ENCODE measurements at places on chromosomes 3 and 15.
A peak's percentile ranks its signal among the peaks of the same experiment; 100 is the strongest.

- DNase-seq, result peak; percentile 64
Observed at GRCh38 chr15:26891448-26892181, 24.8 kb downstream of the GABRA5 start.

DNA sequence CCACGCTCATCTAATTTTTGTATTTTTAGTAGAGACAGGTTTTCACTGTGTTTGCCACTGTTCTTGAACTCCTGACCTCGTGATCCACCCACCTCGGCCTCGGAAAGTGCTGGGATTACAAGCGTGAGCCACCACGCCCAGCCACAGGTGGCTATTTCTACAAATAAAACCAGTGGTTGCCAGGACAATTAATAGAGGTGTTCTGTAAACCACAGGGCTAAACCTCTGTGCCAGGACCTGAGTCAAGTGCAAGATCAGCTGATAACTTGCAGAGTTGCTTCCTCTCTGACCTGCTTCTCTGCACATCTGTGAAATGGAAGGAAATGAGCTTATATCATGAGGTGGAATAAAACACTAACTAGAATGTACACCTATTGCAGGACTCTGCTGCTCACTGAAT, 72.8 kb downstream of the CD200R1L start:
- no peak for DNase-seq

GRCh38 chr3:129662191-129662608, 55.7 kb upstream of the PLXND1 start:
- DNase-seq, result no peak

DNA sequence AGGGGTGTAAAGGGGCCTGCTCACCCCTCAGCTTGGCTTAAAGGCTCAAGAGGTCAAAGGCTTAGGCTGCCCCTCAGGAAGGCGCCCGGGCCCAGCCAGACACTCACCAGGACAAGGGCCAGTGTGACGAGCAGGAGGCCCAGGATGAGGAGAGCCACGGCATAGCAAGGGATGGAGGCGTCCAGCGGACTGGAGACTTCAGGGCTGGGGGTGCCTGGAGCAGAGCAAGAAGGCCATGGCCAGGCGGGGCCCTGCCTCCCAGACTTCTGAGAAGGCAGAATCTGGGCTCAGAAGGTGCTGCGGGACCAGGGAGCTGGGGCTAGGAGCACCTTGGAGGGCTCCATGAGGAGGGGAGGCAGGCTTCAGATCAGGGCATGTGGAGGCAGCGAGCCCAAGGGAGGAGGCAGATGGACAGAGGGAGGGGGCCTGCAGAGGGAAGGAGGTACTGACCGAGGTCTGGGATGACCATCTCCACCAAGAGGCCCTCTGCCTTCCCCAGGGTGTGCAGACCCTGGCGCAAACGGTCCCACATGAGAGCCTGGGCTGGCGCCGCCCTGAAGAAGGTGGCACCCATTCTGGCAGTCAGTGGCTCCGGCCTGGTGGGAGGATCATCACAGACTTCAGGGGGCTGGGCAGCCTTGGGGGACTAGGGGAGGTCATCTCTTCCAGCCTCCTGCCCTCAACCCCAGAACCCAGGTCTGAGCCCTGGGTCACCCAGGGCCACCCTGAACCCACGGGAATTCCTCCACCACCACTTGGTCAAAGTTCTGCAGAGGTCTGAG, 24.5 kb downstream of the C15orf39 start:
- no peak for DNase-seq

DNA sequence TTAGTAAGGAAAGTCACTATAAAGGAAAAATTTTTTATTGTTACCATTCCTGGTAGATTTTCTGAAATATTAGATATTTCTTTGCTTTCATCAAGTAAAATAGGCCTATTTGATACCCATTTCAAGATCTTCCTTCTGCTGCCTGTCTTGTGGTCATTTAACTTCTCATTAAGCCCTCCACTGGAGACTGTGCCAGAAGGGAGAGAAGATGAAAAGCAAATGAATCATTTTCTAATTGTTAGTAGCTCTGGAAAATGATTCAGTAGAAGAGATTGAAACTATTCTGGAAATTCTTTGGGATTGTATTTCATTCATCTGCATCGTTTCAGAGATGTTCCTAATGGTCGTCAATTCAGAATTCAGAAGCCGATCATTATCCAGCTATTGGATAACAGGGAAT, 3.2 kb downstream of the KCTD6 start:
- no peak for DNase-seq

- DNase-seq, result no peak
Observed at GRCh38 chr3:13873818-13874217, 6.1 kb downstream of the WNT7A start.

- no peak for DNase-seq
Observed at GRCh38 chr3:179046497-179047353, 24.9 kb downstream of the ZMAT3 start.

DNA sequence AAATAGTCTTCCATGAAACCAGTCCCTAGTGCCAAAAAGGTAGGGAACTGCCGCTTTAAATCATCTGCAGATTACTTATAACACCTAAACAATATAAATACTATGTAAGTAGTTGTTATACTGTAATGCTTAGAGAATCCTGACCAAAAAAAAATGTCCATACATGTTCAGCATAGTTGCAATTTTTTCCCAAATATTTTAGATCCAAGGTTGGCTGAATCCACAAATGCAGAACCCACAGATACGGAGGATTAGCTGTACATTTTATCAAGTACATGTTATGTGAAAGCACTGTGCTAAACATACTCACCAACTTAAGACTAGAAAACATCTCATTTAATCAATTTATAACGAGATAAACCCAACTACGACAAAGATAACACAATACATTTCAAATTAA, 9.3 kb downstream of the MSL2 start:
- DNase-seq, result no peak

DNA sequence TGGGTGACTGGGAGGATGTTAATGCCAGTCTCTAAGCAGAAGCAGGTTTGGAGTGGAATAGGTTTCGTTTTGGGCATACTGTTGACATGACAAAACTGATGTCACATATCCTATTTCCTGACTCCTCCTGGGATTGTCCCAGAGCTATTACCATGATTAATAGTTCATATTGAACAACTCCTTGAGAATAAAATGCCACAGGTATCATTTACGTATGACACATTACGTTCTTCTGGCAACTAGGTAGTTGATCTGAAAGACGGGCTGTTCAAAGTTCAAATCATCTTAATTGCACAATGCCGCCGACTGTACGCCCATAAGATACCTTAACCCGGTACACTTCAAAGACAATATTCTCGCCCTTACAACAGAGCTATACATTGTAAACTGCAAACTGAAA, 1.4 kb upstream of the RAB5A start:
- no peak for DNase-seq

GRCh38 chr3:147619921-147620560, 210.9 kb downstream of the ZIC1 start:
- DNase-seq, result no peak

DNA sequence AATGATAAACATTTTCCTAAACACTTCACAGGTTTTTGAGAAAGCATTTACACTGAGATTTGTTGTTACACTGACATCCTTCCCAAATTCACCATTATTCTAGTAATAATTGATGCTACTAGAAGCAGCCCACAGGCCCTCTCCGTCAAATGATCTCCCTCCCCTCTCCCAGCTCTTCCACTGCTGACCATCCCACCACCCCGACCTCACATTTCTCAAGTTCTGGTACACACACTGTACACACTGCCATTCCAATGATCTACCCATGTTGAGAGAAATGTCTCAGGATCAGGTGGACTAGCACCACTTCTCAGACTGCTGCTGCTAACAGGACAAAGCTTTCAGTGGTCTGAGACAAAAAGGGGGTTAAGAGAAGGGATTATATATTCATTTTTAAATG, 3.5 kb downstream of the TBC1D5 start:
- DNase-seq, result no peak

DNA sequence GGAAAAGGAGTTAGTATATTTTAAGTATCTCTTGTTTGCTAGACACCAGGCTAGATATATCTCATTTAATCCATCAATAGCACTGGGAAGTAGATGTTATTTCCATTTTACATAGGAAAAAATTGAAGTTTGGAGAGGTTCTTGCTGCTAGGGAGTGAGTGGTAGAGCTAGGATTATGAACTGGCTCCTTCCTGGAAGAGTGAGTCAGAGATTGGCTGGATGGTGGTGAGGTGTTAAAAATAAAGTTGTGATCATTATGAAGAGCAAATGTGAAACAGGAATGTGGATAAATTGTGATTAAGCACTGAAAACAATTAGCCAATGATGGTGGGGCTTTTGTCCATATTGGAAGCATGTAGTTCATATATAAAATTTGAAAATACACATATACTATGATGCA, 234.2 kb downstream of the WNT5A start:
- DNase-seq, result no peak

GRCh38 chr3:124014366-124014942, 22.5 kb upstream of the ROPN1 start:
- no peak for DNase-seq

DNA sequence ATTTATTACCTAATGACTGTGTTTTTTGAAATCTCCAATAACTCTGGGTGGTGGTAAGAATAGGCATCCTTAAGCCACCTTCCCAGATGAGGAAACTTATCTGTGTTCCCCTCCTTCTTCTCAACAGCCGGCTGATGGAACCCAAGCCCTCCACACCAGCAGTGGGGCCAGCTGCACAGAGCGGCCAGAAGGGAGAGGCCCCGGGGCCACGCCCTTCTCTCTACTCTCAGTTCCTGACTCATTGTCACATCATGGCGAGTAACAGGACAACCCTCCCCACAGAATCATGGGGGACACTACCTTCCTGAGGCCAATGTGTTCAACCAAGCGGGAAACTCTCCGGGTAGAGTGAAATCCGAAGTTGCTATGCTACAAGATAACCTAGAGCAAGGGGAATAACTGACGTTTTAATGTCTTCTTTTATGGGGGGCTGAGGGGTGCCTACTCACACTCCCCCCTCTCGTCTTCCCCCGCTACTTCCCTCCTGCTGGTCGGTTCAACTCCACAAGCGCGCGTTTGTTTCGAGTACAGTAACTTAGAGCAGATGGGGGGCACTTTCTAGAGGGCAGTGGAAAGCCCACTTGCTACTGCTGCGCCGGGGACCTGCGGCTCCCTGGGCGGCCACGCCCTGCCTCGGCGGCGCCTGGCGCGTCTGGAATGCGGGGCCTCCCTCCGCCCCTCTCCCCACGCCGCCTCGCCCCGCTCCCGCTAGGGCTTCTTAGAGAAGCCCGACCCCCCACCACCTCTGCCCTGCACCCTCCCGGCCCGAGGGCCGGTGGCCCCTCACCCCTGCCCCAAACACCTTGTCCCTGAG, 621 bp downstream of the ANXA2 start:
- peak; percentile 72 for DNase-seq

DNA sequence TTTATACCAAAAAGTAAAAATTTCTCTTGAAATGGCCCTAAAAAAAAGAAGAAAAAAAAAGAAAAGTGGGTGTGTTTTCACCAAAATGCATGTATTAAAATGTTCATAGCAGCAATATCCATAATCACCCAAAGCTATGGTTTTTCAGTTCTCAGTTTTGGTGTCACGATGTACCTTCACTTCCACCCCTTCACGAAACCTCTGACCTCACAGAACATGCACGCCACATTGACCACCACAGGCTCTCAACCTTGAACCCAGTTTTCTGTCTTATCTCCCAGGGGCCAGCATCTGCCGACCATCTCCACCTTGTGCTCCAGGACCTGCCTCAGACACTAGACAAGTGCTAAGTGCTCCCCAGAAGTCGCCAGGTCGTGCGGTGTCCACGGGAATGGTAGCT, 30.4 kb downstream of the COLQ start:
- DNase-seq, result no peak

GRCh38 chr15:37907136-37907535, 27.3 kb upstream of the TMCO5A start:
- no peak for DNase-seq

GRCh38 chr3:118683636-118684035, 351.0 kb downstream of the IGSF11 start:
- no peak for DNase-seq

DNA sequence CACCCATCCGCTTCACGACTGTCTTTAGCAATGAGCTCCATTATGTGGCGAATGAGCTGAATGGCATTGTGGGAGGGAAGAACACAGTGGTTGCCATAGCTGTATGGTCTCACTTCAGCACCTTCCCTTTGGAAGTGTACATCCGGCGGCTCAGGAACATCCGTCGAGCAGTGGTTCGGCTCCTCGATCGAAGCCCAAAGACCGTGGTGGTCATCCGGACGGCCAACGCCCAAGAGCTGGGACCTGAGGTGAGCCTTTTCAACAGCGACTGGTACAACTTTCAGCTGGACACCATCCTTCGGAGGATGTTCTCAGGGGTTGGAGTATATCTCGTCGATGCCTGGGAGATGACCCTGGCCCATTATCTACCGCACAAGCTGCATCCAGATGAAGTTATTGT, 27.8 kb upstream of the NFKBIZ start:
- no peak for DNase-seq

GRCh38 chr3:71926262-71926600, 141.3 kb upstream of the PROK2 start:
- DNase-seq, result no peak

- no peak for DNase-seq
Observed at GRCh38 chr3:196227121-196227561, 10.8 kb downstream of the SLC51A start.

Data from activated CD8-positive, alpha-beta memory T cell treated with anti-CD3 and anti-CD28 coated beads for 24 hours (primary cell).